ENCODE measurements at places on chromosomes 5 and 9. TPM values are rescaled to one million over a fixed set of nuclear protein-coding genes. Genes with fewer than 3 reads are reported as not detected.

Gene ZNF658
- total RNA-seq, result 2.4 TPM

Gene RASGRF2
- total RNA-seq, result 0.56 TPM

Gene NIPAL4
- total RNA-seq, result 0.93 TPM

Gene HTR1A
- not detected for total RNA-seq

Gene NR6A1
- 2.8 TPM for total RNA-seq

Gene TLX3
- not detected for total RNA-seq

Gene GNA14
- 2.2 TPM for total RNA-seq

Gene MCIDAS
- not detected for total RNA-seq

Gene PCDHA3
- 0.10 TPM for total RNA-seq

Gene PRR16
- 29.0 TPM for total RNA-seq

Gene FUBP3
- 21.8 TPM for total RNA-seq

Gene CDH12
- not detected for total RNA-seq

Gene WNT8A
- total RNA-seq, result not detected

Gene GGTA1
- total RNA-seq, result 1.1 TPM

Gene ABO
- total RNA-seq, result not detected

Gene MPDZ
- total RNA-seq, result 26.5 TPM

Gene MTX3
- total RNA-seq, result 8.5 TPM

Gene FRRS1L
- total RNA-seq, result 0.10 TPM

Gene FIBCD1
- 0.62 TPM for total RNA-seq

Gene MEGF10
- total RNA-seq, result 0.05 TPM

Gene SLC34A1
- not detected for total RNA-seq

Gene PCDH1
- 4.9 TPM for total RNA-seq

Gene PAEP
- total RNA-seq, result not detected

Gene S100Z
- total RNA-seq, result not detected

Gene DMRT3
- total RNA-seq, result not detected

Gene RPS14
- total RNA-seq, result 2,904 TPM

Gene PDE8B
- total RNA-seq, result not detected

Gene FAM78A
- total RNA-seq, result 1.3 TPM

Gene IFNA21
- not detected for total RNA-seq

Gene FCHSD1
- 6.5 TPM for total RNA-seq

Gene CDH9
- total RNA-seq, result not detected

Gene KCNIP1
- total RNA-seq, result not detected

Gene SGCD
- total RNA-seq, result 3.5 TPM

Gene LCN6
- total RNA-seq, result not detected

Gene DDX4
- not detected for total RNA-seq

Gene RNF183
- total RNA-seq, result not detected

Gene PLCXD3
- 71.4 TPM for total RNA-seq

Gene CIZ1
- total RNA-seq, result 45.4 TPM

Gene FOXD4L4
- total RNA-seq, result not detected

Gene ZNF366
- 0.88 TPM for total RNA-seq

Gene CD14
- 1.3 TPM for total RNA-seq

Gene COQ4
- 37.5 TPM for total RNA-seq

Gene CATSPER3
- total RNA-seq, result not detected

Gene EQTN
- not detected for total RNA-seq
